T-helper 1 cell (primary cell): ENCODE measurements at places on chromosomes 2 and 18.

DNA sequence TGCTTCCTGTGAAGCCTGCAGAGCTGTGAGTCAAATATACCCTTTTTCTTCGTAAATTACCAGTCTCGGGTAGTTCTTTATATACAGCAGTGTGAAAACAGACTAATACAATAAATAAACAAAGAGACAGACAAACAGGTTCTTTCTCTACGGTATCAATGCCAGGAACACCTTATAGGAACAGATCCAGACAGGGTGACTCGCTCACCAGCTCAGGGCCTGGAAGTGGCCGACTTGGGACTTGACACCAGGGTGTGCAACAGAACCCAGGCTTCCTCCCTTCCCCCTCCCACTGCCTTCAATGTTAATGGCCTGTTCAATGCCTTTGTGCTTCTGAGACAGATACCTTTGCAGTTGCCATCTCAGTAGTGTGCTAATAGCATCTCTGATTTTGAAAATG is 309.5 kb downstream of the ALK start:
- no peak for DNase-seq

DNA sequence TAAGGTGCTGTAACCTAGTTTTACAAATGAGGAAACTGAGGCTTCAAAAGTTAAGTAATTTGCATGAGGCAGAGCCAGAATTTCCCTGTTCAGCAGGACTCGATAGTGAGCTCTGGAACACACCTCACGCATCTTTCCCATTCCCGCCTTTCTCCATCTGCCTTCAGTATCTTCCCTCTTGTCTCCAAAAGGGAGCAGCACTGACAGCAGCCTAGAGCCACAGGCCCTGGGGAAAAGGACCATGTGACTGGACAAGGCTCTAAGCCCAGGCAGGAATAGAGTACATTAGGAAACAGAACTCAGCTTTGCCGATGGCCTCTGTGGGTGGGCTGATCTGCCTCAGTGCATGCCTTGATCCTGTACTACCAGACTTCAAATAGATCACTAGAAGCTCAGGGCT is 21.5 kb downstream of the GPR155 start:
- DNase-seq, result no peak

- no peak for DNase-seq
Observed at GRCh38 chr2:45754131-45755010, 102.9 kb downstream of the PRKCE start.

- no peak for DNase-seq
Observed at GRCh38 chr2:135573620-135574019, 42.3 kb downstream of the R3HDM1 start.

GRCh38 chr2:198146346-198146940 is 342.1 kb downstream of the PLCL1 start:
- DNase-seq, result no peak

- no peak for DNase-seq
Observed at GRCh38 chr2:25419678-25420242, 78.0 kb upstream of the DNMT3A start.

GRCh38 chr2:45649858-45650811 is 1.3 kb upstream of the PRKCE start:
- peak; percentile 21 for DNase-seq

- DNase-seq, result peak; percentile 79
Observed at GRCh38 chr18:9137168-9138066, 836 bp downstream of the ANKRD12 start.

DNA sequence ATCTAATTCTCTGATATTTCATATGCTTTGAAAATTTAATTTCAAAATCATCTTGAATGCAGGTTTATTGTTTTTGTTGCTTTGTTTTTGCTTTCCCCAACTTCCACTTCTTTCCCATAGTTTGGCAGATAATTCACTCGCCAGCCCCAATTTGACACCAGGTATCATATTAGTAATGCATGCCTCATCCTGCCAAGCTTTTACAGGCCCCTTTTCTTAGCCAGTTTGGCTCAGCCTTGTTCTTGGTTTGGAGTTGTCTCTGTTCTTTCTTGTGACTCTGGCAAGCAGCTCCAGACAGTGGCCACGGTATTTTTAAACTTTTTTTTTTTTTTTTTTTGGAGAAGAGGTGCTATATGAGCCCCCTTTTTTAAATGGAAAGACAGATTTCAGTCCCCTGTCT is 65.3 kb downstream of the PMS1 start:
- no peak for DNase-seq

DNA sequence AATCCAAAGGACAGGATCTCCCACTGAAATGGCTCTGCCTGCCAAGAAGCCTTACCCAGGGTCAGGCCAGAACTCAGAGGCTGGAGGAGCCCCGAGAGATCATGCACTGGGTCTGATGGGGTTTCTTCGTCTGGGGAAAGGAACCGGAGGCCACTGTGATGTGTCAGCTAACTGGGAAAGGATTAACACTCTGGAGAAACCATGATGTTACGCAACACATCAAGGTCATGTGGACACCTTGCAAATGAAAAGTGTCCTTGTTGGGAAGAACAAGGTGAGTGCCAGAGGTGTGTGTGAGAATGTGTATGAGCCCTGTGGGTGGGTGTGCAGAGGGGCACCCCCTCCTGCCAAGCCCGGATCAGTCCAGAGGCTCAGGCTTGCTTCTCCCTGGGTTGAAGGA is 86.9 kb downstream of the CRACDL start:
- DNase-seq, result no peak

DNA sequence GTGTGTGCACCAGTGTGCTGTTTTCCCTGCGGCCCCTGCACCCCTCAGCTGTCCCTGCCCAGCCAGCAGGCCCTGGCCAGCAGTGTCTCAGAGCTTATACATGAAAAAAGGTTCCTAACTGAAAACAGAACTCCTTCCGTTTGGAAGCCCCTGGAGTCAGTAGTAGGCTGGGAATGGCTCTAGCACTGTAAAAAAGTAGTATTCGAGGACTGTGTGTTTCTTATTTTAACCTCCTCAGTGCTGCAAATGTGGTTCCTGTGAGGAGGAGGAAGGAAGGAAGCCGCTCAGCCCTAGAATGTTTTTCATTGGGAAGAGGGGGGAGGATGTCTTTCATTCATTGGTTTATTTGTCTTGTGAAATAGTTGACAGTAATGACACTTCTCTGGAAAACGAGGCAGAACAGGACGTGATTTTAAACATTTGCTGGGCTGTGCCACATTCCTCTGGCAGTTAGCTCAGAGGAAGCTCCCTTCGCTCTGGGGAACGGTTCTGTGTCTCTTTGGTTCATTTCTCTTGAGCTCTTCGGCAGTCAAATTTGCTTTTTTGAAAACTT is 103.5 kb downstream of the SPTBN1 start:
- DNase-seq, result no peak

DNA sequence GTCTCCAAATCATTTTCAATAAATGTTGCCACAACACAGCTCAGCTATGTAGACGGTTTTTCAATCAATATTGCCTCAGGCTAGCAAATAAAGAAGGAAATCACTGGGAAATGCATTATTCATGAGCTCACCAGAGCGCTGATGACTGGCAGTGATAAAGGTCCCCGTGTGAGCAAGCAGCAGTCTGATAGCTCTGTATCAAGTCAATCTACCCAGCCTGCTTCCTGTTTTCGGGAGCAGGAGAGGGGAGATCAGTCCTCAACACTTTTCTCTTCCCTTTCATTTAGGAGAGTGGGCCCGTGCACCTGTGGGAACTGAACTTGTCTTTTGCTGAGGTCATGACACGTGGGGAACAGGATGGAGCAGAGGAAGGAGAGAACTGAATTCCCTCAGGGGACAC is 253.9 kb upstream of the SIX2 start:
- no peak for DNase-seq
